ENCODE measurements at places on chromosomes 3 and 15. TPM values are rescaled to one million over a fixed set of nuclear protein-coding genes. Genes with fewer than 3 reads are reported as not detected.
A peak's percentile ranks its signal among the peaks of the same experiment; 100 is the strongest.

The CYP8B1 gene
- polyA plus RNA-seq, result not detected

DNA sequence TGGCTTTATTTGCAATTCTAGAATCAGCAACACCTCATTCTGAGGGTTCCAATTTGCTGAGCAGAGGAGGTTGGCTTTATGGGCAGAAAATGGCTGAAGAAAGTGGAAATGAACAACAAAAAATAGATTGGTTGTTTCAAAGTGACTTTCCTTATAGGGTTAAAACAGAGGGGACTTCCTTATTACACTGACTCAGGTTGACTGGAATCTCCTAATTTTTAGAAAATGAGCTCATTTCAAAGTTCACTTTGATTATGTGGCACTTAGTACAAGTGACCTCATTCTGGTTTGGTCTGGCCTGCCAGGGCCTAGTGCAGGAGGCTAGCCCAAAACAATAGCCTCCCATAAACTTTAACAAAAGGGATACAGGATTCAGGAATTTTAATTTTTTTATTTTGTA is 41.4 kb downstream of the NFKBIZ start:
- peaks cover 18% of the 10 kb centered on the region for H3K4me1 ChIP-seq
- DNase-seq, result no peak

The SERPINI2 gene
- not detected for polyA plus RNA-seq

DNA sequence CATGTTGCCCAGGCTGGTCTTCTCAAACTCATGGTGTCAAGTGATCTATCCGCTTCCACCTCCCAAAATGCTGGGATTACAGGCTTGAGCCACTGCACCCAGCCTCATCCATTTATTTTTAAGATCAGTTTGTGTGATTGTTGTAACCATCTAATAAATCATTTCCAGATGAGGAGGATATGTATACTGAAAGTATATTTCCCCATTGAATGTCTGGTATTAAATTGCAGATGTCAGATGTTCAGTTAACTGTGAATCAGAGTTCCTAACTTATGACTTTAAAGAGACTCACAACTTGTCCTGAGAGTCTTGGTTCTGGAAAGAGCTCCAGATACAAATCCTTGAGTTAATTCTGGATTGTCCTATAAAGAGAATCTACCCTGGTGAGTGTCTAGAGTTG is 62.4 kb downstream of the TRIM71 start:
- H3K36me3 ChIP-seq, result no peaks in the 10 kb centered on the region
- H3K27ac ChIP-seq, result no peak overlapping the region
- H3K27me3 ChIP-seq, result no peaks in the 10 kb centered on the region

DNA sequence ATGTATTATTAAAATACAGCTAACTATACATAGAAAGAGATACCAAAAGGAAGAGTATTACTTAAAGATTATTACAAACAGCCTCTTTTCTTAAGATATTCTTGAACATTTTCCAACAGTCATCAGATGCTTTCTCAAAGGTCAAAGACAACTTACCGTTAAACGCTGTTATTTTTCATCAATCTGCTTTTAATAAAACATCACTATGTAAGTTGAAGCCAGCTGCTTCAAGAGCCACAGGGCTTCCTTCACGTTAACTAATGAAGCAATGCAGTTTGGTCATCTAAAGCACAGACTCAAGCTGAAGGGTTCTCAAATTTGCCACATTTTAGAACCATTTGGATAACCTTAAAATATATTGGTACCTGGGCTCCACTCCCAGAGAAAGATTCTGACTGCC is 578.8 kb downstream of the ROBO2 start:
- H3K27ac ChIP-seq, result no peak overlapping the region
- DNase-seq, result no peak
- H3K4me3 ChIP-seq, result no peak overlapping the region
- H3K36me3 ChIP-seq, result no peaks in the 10 kb centered on the region
- no peaks in the 10 kb centered on the region for H3K4me1 ChIP-seq
- H3K27me3 ChIP-seq, result no peaks in the 10 kb centered on the region

The ZIC4 gene
- not detected for polyA plus RNA-seq

DNA sequence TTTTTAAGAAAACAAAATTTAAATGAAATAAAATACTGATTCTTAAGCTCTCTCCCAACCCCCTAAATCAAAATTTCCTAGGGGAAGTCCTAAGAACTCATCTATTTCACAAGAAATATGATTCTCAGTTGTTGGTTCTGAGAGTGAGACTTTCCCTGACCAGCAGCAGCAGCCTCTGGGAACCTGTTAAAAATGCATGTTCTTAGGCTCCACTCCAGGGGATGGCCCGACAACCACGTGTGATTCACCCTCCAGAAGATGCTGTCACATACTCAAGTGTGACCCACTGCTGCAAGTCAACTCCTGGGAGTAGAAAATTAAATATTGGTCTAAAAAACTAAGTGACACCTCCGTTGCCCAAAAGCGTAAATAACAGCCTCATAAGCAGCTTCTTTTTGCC is 343.2 kb upstream of the NR2F2 start:
- DNase-seq, result no peak
- H3K4me1 ChIP-seq, result no peaks in the 10 kb centered on the region
- H3K36me3 ChIP-seq, result no peaks in the 10 kb centered on the region
- H3K27ac ChIP-seq, result no peak overlapping the region

- no peak overlapping the region for H3K4me3 ChIP-seq
- H3K27me3 ChIP-seq, result no peaks in the 10 kb centered on the region
- no peak overlapping the region for H3K27ac ChIP-seq
- H3K36me3 ChIP-seq, result no peaks in the 10 kb centered on the region
- H3K4me1 ChIP-seq, result peaks cover 43% of the 10 kb centered on the region
- no peak for DNase-seq
These were observed 191.0 kb downstream of the SATB1 start for GRCh38 chr3:18233987-18234716.

DNA sequence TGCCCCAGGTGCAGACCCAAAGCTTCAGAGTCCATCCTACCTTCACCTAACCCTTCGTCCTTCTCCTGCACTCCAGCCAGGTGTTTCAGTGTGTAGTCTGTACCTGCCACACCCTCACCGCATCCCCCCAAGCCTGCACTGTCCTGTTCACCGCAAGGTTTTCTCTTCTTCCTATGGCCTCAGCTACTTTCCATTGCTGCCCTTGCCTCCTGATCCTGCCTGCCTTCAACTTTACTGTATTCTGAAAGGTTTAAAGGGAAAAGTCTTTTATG is 9.3 kb downstream of the GPR160 start:
- no peaks in the 10 kb centered on the region for H3K4me1 ChIP-seq
- H3K4me3 ChIP-seq, result no peak overlapping the region
- no peaks in the 10 kb centered on the region for H3K27me3 ChIP-seq

- peak; percentile 36 for DNase-seq
- H3K4me3 ChIP-seq, result no peak overlapping the region
- H3K27me3 ChIP-seq, result no peaks in the 10 kb centered on the region
- H3K4me1 ChIP-seq, result peaks cover 25% of the 10 kb centered on the region
- no peaks in the 10 kb centered on the region for H3K36me3 ChIP-seq
These were observed 118.0 kb downstream of the GSK3B start for GRCh38 chr3:119976214-119976613.

- no peak overlapping the region for H3K4me3 ChIP-seq
- H3K36me3 ChIP-seq, result no peaks in the 10 kb centered on the region
- H3K4me1 ChIP-seq, result no peaks in the 10 kb centered on the region
- DNase-seq, result no peak
- no peaks in the 10 kb centered on the region for H3K27me3 ChIP-seq
- H3K27ac ChIP-seq, result no peak overlapping the region
These were observed 85.5 kb upstream of the LRTM1 start for GRCh38 chr3:55013145-55013925.

DNA sequence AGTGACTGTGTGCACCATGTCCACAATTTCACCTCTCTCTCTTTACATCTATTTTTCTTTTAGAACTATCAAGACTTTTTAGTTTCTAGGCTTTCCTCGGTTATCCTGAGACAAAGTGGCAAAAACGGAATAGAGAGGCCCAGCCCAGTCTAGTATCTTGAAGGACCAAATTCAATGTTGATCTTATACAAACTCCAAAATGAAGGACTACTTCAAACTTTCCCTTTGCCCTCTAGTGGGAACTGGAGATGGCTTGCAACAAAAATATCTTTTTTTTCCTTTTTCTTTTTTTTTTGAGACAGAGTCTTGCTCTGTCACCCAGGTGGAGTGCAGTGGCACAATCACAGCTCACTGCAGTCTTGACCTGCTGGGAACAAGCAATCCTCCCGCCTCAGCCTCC is 338.5 kb upstream of the UMPS start:
- no peaks in the 10 kb centered on the region for H3K27me3 ChIP-seq
- H3K4me1 ChIP-seq, result peaks cover 5% of the 10 kb centered on the region
- H3K27ac ChIP-seq, result no peak overlapping the region
- H3K36me3 ChIP-seq, result no peaks in the 10 kb centered on the region
- H3K4me3 ChIP-seq, result no peak overlapping the region

DNA sequence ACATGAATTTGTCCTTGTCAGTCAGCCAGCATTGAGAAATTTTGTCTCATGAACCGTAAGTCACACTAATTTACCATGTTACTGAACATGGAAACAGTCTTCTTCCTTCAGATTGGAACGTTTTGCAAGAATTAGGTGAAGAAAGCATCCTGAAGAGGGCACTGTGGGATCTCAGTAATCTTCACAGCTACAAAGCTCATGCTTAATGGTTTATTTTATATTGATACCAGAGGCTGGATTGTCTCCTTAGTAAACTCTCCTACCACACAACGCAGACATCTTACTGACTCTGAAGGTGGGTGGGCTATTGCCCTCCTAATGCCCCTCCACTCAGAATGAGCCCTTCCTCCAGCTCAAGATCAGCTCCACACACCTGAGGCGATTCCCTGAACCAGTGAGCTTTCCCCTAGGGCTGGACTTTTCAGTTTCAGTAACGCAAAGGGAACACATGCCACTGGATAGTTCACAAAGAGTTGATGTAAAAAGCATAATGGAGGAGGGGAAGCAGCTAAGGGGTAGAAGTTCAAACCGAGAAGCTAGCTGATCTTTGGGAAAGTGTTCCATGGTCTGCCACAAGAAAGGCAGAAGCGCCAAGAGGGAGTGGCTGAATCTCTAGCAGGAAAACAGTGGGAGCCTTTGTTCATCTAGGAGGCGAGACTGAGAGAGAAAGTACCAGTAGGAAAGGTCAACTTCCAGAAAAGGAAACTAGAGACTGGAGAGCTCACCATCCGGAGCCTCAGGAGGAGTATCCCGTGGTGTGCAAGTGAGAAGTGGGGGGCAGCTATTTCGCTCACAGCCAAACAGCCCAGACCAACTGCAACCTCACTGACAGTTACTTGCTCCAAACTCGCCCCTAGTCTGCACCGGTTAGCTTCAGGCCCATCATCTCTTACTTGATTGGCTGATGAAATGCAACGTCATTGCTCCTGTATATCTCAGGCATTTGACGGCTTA is at the start of gene SLC9C1:
Gene SLC9C1 (minus strand): TSS at position 849 of the 954 bp plus-strand sequence. CDS start 7,425 bp downstream, outside the sequence.
- H3K27me3 ChIP-seq, result no peaks in the 10 kb centered on the region
- DNase-seq, result no peak
- H3K27ac ChIP-seq, result no peak within 1 kb of the TSS
- peaks cover 4% of the 10 kb centered on the region for H3K4me1 ChIP-seq

The RASL12 gene
- not detected for polyA plus RNA-seq

The LSMEM2 gene
- not detected for polyA plus RNA-seq

The NEO1 gene
- polyA plus RNA-seq, result 2.8 TPM

DNA sequence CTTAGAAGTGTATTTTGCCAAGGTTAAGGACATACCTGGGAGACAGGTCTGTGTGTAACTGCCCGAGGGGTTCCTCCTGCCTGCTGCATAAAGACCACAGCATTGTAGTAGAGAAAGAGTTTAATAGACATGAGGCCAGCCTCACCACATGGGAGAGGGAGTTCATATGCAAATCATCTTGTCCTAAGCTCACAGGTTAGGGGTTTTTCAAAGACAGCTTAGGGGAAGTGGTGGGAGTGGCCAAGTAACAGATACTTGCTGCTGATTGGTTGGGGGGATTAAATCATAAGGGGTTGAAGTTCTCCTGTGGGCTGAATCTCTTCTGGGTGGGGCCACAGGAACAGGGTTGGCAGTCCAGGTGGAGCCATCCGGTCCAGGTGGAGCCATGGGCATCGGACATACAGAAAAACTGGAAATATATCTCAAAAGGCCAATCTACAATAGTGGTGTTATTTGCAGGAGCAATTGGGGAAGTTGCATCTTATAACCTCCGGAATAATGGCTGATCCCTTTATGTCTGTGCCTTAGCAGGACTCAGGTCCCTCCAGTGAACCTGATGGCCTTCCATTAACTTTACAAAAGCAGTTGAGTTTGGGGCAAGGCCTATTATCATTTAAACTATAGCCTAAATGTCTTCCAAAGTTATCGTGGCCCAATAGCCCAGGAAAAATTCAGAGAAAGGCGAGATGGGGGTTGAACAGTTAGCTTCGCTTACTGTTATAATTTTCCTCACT is 86.0 kb upstream of the MFGE8 start:
- DNase-seq, result no peak
- H3K27ac ChIP-seq, result no peak overlapping the region

DNA sequence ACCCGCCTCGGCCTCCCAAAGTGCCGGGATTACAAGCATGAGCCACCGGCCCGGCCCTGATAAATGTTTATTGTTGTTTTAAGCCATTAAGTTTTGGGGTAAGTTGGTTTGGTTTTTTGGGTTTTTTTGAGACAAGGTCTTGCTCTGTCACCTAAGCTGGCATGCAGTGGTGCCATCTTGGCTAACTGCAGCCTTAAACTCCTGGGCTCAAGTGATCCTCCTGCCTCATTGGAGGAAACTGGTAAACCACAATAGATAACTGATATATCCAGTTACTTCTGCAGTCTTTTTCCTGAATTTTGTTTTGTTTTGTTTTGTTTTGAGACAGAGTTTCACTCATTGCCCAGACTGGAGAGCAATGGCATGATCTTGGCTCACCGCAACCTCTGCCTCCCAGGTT is 4.2 kb downstream of the SLC25A20 start:
- H3K4me1 ChIP-seq, result peaks cover 15% of the 10 kb centered on the region
- no peak overlapping the region for H3K27ac ChIP-seq
- no peak overlapping the region for H3K4me3 ChIP-seq
- no peaks in the 10 kb centered on the region for H3K27me3 ChIP-seq
- H3K36me3 ChIP-seq, result no peaks in the 10 kb centered on the region

Data from keratinocyte (primary cell).